ENCODE measurements at places on chromosomes 13 and 19.
A peak's percentile ranks its signal among the peaks of the same experiment; 100 is the strongest.

DNA sequence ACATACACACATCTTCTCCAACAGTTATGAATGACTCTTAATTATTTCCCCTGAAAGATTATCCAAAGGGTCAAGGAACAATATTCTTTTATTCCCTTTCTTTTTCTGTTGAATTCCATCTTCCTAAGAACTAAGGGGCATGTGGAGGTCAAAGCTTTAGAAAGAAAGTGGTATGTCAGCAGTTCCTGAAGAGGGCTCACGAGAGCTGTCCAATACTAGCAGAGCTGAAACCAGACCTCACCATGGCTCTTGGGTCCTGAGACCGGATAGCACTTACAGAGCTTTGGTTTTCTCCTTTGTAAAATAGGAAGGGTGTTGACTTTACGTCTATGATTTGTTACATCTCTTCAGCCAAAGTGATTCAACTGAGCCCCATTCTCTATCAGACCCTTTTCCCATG, 109.8 kb upstream of the FREM2 start:
- no peak for DNase-seq

- no peak for DNase-seq
Measured at GRCh38 chr13:78305171-78305570, 298.2 kb downstream of the POU4F1 start.

DNA sequence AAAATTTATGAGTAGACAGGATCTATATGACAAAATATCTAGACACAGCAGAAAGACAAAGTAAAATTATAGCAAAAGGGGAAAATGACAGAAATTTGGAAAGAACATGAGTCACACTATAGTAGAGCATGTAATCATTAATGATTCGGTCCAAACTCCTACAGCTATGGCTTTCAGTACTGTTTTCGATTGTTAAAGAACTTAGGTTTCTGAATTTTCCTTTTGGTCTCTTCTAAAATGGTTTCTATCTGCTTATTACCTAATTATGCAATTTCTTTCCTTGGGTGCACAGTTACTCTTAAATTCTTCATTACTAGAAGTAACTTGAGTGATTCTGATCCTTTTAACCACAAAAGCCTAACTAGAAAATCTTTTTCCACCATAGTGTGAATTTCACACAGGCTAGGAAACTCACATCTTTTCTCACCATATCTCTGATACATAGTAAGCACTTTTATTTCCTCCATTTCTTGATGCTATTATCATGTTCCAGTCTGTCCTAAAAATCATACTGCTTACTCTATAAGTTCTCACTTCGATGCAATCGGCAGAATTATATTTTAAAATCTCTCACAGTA, 1101.4 kb downstream of the PCDH9 start:
- no peak for DNase-seq

DNA sequence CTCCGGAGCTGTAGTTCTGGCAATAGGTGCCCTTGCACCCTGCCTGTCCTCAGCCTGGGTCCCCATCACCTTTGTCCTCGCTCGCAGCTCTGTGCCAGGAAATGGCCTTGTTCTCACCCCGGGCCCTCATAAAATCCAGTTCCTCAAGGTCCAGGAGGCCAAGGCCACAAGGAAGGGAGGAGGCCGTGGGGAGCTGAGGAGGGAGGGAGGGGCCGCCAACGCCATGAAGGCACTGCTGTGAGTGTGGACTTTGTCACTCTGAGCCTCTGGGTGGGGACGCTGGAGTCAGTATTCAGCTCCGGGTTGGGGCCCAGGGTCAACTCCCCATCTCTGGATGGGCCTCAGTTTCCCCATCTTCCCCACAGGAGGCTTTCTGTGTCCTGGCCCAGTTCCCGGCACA, 9.2 kb upstream of the GNA11 start:
- no peak for DNase-seq

DNA sequence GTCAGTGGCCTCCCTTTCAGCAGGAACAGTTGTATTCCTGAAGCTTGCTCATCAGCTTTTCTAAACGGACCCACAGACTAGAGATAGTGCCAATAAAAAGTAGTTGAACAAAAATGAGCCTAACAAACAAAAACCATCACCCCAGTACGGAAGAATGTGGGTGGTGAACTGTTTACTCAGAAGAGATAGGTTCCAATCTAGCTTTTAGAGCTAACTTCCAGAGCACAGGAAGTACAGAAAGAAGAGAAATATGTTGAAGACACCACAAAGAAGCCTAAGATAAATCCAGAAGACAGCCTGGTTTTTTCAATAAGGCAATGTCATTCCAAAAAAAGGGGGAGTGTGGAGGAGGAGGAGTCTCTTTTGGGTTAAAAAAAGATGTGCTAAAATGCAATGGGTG, 2.8 kb upstream of the LMO7 start:
- peak; percentile 93 for DNase-seq

GRCh38 chr19:2812414-2813234, 7.0 kb upstream of the ZNF554 start:
- DNase-seq = no peak

- no peak for DNase-seq
Measured at GRCh38 chr19:14580623-14581237, 2.2 kb upstream of the CLEC17A start.

DNA sequence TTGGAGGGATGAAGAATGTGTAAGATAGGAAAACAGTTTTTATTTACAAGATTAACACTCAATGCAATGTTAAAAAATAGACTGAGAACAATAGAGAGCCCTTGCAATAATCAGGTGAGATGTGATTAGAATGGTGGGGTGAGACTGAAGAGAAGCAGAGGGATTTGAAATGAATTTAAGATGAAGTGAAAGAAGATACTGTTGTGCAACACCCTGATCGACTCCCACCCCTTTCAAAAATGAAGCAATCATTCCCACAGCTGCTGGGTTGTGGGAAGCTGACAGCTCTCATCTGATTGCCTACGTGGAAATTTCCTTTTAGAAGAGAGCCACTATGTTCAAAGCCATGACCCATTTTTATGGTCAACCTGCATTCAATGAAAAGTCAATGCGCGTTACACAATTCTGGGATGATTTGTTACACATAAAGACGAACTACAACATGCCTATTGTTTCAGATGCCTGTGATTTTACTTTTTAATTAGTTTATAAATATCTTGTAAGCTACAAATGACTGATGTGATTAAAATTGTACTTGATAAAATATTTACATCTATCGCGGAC, 1374.8 kb downstream of the PCDH9 start:
- peak; percentile 58 for DNase-seq

GRCh38 chr19:6734096-6734696, 3.2 kb downstream of the GPR108 start:
- no peak for DNase-seq

- DNase-seq = peak; percentile 79
Measured at GRCh38 chr19:55526216-55527196, 10.4 kb downstream of the SBK2 start.

DNA sequence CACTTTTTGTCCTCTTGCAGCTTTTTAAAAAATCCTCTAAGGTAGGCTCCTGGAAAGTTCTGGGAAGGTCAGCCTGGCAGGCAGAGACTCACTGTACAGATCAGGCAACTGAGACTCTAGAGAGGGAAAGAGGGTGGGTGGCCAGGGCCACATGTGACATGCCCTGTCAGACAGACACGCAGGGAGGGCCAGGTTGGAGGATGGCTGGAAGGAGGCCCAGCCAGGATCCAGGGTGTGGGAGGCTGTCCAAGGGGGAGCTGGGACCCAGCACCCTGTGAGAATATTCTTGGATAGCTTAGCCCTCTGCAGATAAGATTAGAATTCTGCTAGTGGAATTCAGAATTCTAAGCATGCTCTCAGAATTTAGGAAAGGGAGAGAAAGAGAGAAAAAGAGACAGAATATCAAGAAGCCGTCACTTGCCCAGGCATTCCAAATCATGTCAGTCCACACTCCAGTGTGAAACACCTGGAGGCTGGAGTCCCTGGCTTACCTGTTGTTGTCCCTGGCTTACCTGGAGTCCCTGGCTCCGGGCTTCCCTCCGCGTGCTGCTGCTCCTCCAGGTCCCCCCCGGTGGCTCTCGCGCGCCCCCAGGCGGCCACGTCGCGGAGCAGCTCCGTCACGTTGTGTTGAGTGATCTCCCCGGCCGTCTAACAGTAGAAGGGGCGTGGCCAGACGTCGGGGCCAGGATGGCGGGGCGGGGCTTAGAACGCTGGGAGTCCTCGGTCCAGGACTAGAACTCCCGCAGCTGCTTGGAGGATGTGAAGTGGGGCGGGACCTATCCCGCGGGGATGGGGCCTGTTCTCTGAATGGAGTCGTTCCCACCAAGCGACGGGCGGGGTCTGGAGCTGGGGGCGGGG, 2.8 kb upstream of the TNNI3 start:
- DNase-seq = peak; percentile 65

DNA sequence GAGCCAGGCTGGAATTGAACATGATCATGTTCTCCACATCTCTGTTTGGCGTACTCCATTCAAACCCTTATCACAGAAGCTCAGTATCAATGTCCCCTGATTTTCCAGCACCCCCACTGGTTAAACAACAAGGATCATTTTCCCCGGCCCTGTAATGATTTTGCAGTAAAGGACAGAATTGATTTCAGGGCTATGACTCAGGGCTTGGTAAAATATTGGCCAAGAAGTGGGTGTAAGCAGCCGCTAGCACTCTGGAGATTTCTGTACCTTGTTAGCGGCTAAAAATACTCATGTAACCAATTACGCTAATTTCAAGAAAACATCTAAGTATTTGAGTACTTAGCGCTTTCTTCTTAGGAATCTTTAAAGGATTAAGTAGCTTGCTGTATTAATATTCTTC, 69.5 kb upstream of the FNDC3A start:
- no peak for DNase-seq

DNA sequence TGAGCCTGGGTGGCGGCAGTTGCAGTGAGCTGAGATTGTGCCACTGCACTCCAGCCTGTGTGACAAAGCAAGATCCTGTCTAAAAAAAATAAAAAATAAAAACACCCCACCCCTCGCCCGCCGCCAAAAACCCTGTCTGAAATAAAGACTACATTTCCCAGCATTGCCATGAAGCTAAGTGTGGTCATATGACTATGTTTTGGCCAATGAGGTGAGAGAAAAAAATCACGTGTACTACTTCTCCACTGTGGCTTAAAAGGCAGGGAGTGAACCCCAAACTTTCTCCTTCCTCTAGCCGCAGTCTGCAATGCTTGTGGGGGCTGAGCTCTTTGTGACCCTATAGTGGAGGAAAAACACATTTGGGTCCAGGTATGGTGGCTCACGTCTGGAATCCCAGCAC, 54.9 kb downstream of the COLGALT1 start:
- peak; percentile 21 for DNase-seq

GRCh38 chr13:63433546-63434150, 2018.0 kb upstream of the PCDH20 start:
- peak; percentile 39 for DNase-seq

- peak; percentile 53 for DNase-seq
Measured at GRCh38 chr13:41064493-41064892, 3.2 kb downstream of the WBP4 start.

GRCh38 chr13:51303882-51304281, 35.6 kb upstream of the SERPINE3 start:
- no peak for DNase-seq

GRCh38 chr13:49567491-49567890, 17.9 kb downstream of the RCBTB1 start:
- no peak for DNase-seq

DNA sequence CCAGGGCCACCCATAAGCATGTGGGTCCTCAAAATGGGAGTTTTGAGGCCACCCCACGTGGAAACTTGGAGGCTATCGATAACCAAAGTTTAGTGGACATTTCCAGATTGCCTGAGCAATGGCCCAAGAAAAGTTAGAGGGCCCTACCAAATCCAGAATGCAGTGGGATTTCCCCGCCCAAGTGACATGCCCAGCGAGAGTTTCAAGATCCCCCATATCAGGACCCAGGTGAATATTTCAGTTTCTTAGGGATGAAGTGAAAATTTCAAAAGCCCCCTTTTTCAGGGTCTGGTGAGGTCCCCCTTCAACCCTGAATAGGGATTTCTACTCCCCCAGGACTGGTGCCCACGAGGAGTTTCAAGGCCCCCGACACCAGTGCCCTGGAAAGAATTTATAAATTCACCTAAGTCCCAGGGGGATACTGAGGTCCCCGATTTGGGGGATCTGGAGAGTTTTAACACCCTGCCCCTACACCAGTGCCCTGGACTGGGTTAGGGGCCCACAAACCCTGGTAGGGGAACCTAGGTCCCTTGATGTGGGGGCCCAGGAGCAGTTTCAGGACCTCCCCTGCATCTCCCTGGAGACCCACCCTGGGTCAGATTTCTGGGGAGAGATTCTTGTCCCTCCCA, 695 bp downstream of the BST2 start:
- DNase-seq = no peak

DNA sequence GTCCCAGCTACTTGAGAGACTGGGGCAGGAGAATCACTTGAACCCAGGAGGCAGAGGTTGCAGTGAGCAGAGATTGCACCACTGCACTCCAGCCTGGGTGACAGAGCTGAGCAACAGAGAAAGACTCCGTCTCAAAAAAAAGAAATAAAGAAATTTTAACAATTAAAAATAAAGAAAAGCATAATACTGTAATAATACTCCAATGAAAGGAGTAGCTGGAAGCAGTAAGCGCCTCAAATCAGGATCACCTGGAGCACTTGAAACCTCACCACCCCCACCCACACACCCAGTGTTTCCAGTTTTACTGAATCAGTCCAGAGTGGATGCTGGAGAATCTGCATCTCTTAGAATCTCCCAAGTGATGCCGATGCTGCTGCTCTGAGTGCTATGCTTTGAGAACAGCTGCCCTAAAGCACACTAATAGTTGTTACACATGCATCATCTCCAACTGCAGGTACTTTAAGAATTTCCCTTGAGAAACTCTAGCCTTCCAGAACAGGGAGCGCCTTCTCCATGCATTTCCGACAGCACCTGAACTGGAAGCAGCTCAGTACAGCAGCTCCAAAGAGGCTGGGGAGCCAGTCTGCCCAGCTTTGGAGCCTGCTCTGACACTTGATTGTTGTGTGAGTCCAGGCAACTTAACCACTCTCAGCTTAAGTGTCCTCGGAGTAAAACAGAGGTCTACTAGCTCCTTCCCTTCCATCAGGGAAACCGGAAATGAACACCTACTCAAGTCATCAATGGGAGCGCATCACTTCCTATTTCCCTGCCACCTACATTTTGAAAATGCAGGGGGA, 2.9 kb downstream of the ABCC4 start:
- no peak for DNase-seq

- DNase-seq = no peak
Measured at GRCh38 chr19:34574704-34575103, 93.1 kb downstream of the WTIP start.

- DNase-seq = no peak
Measured at GRCh38 chr19:46755853-46756543, 9.7 kb upstream of the STRN4 start.

DNA sequence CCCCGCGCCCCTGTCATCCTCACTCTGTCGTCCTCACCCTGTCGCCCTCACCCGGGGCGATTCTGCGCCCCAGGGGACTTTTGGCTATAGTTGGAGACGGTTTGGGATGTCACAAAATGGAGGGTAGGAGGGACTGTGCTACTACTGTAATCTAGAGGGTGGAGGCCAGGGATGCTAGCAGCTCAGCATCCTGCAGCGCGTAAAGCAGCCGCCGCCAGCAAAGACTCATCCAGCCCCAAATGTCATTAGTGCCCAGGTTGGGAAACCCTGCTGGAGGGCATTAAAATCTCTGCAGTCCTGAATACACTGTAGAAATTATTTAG, 362 bp downstream of the ZNF557 start:
- no peak for DNase-seq

GRCh38 chr13:75153386-75153785, 328.6 kb downstream of the TBC1D4 start:
- DNase-seq = no peak

GRCh38 chr13:109374609-109375200, 411.7 kb downstream of the IRS2 start:
- DNase-seq = no peak

All from amniotic epithelial cell (primary cell).